T-helper 22 cell (primary cell): ENCODE measurements at places on chromosomes 3 and 15.

DNA sequence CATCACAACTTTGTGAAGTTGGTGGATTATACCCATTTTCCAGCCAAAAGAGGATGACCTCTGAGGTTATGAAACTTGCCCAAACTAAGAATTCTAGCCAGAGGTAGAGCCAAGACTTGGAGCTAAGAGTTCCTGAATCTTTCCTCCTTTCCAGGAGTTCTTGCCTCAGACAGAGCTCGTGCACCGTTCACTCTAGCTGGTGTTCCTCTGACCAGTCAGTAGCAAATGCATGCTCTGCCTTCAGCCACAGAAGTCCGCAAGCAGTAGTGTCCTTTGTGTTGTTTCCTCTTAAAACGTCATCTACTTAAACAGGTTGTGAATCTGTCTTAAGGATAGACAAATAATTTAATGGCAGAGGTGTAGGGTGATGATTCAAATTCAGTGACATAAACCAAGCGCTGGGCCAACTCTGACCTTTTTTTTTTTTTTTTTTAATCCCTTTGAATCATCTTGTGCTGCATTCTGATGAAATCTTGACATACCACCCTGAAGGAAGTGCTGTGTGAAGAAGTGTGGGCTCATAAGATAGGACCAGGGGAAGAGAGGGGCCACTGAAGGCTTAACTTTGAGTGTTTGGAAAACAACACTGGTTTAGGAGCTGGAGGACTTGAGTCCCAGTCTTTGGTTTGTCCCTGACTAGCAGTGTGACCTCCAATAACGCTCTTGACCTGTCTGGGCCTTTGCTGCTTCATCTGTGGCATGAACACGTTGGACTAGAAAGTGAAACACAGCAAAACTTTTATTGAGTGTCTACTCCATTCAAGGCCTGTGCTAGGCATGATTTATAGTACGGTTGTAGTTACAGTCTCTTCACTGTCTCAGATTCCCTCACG, 53.4 kb downstream of the ITPR1 start:
- DNase-seq = no peak

GRCh38 chr3:191376516-191377141, 46.3 kb upstream of the UTS2B start:
- DNase-seq = no peak

DNA sequence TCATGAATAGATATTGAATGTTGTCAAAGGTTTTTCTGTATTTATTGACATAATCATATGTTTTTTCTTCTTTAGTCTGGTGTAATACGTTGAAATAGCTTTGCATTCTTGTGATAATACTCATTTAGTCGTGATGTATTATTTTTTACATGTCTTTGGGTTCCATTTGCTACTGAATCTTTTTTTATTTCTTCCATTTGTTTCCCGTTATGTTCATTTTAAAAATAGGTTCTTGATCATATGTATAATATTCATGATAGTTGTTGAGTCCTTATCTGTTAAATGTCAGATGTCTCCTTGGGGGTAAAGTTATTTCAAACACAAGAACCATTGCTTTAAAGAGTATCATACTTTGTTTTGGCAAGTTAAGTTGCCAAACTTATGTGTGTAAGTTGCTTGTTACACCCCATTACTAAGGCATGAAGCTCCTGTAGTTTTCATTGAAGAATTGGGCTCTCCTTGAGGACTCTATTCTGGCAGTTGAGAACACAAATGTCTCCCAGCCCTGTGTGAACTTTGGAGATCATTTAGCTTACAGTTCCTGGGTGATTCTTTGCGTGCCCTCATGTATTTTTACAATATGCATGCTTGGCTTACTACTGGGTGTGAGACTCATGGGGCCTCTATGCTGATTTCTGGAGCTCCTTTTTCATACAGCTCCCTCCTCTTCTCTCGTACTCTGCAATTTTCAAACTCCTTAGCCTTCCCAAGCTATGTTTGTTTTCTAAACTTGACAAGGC, 8.3 kb downstream of the AKAP13 start:
- DNase-seq = no peak

DNA sequence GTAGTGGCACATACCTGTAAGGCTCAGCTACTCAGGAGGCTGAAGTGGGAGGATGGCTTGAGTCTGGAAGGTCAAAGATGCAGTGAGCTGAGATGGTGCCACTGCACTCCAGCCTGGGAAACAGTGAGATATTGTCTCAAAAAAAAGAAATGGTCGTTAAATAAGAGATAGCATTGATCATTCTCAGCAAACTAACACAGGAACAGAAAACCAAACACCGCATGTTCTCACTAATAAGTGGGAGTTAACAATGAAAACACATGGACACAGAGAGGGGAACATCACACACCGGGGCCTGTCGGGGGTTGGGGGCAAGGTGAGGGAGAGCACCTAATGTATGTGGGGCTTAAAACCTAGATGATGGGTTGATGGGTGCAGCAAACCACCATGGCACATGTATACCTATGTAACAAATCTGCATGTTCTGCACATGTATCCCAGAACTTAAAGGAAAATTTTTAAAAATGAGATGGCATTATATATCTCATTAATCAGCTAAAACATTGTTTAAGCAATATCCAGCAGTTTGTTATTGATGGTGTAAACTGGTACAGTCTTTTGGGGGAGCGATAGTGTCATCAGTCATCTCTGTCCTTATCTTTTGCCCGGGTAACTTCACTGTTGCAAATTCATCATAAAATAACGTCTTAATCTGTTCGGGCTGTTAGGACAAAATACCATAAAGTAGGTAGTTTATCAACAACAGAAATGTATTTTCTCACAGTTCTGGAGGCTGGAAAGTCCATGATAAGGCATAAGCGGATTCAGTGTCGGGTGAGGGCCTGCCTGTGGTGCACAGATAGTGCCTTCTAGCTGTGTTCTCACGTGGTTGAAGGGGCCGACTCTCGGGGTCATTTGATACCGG, 1.7 kb upstream of the MAN2A2 start:
- no peak for DNase-seq

GRCh38 chr3:189950258-189950657, 170.4 kb downstream of the P3H2 start:
- no peak for DNase-seq

GRCh38 chr3:11307830-11308432, 35.7 kb downstream of the ATG7 start:
- no peak for DNase-seq

- DNase-seq = no peak
These were observed 44.7 kb downstream of the SHQ1 start for GRCh38 chr3:72803573-72803972.

DNA sequence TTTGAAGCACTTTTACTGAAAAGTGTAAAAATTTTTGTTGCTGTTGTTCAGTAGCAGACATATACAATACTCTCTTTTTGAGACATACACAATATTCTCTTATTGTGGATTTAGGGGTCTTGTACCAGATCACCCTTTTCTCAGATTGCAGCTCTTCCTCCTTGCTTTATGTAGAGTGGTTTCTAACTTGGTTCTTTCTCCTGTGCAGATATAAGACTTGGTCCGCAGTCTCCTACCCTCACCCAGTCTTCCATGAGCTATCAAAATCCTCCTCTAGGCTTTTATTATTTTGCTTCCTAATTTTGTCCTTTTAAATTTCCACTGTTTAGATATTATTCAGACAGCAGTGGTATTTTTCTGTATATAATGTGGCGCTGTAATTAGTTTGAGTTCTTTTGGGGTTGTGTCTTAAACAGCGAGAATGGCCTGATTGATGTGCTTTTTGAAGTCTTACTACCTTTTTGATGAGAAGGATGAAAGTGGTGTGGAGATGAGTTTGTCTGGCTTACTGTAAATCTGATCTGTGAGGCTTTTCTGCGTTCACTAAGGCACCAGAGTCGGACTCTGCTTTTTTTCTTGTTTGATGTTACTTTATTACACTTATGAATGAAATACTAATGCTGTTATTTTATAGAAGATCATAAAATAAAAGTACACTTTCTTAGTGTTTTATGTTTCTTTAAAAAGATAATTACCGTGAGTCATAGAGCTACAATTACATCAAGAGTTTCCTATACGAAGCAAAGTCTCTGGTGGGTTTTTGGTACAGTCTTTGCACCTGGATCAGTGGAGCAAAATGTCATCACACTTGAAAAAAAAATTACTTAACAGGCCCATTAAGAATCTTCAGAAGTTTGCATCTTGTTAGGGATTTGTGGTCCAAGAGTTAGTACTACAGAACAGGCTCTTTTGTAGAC, 27.8 kb downstream of the FNDC3B start:
- no peak for DNase-seq

- DNase-seq = no peak
These were observed 5.6 kb downstream of the CTXND1 start for GRCh38 chr15:80246425-80246894.

GRCh38 chr3:166785876-166786275, 594.2 kb downstream of the ZBBX start:
- no peak for DNase-seq

DNA sequence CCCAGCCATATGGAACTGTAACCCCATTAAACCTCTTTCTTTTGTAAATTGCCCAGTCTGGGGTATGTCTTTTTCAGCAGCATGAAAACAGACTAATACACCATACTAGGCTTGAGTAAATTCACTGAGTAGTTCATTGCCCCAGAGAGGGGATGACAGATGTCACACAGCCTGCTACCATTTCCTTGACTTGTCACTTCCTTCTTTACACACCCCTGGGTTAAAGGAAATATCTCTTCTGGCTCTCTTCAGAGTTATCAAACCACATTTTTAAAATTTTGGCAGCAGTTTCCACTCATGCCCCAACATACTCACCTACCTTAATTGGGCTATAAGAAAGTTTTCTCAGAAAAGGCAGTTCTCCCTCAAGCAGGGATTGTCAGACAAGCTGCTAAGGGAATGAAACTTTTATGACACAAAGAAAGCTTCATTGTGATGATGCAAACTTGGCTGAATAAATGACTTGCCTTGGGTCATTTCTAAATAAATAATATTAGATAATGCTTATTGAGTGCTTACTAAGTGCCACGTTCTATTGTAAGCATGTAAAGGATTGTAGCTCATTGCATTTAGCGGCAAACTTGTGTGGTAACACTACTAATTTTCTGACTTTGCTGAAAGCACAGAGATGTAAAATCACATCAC, 68.0 kb upstream of the RBMS3 start:
- no peak for DNase-seq

- no peak for DNase-seq
These were observed 18.5 kb downstream of the ZNF710 start for GRCh38 chr15:90019611-90020010.

GRCh38 chr3:26422415-26422814, 200.2 kb upstream of the LRRC3B start:
- no peak for DNase-seq

DNA sequence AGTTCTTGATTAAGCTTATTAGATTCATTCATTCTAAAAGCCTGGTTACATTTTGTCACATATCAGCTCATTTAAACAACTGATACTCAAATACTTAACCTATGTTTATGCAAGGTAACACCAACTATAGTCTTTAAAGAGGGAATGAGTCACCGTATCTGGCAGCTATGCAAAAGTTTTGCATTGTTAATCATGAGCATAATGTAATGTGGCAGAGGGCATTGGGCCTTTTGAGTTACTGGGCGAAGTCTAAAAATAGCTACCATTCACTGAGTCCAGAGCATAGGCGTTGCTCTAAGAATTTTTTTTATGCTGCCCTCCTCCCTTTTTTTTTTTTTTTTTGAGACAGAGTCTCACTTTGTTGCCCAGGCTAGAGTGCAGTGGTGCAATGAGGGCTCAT, 277.7 kb upstream of the ZNF717 start:
- no peak for DNase-seq

DNA sequence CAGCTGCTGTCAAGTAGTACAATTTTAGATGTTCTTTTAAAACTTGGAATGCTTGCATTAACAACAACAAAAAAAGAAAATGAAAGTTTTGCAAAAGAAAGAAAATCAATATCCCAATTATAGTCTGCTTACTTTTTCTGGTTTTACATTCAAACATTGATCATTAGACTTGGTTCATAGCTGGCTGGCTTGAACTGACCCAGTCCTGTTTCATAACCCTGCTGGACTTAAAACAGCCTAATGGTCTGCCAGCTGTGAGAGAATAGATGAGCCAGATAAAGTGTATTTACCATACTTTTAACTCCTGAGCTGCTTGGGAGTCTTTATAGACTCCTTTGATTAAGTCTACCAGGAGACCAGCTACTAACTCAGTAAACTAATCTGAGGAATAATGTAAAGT, 59.2 kb downstream of the PIAS1 start:
- DNase-seq = no peak

- DNase-seq = no peak
These were observed 48.9 kb downstream of the GLDN start for GRCh38 chr15:51390241-51390965.

DNA sequence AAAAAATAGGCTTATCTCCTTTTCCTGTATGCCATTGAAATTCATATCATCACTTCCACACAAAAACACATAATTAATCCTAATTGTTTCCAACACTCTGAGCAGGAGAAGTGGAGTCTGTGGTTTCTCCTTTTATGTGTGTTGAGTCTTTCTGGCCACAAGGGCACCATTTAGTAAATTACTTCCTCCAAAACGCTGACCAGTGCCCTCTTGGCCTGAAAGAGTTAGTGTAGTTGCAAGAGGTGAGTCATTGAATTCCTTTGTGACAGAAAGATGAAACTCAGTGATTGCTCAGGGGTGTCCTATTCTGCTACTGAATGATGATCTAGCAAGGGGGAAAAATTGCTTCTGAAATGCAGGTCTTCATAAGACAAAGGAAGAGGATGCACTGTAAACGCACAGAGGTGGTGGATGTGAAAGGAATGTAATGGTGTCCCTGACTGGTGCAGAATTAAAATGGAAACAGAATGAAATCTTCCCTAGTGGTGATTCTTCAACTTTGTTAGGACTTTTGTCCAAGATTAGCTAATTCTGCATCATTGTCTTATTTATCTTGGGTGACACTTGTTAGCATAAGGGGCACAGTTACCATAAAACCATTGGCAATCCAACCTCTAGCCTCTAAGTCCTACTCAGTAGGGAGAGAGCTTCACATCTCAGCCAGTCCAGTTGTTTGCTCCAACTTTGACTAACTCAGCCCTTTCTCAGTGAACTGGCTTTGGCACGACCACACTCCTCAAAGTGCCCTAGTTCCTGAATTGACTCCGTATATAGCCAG, 208.4 kb upstream of the NANOGP8 start:
- DNase-seq = no peak

DNA sequence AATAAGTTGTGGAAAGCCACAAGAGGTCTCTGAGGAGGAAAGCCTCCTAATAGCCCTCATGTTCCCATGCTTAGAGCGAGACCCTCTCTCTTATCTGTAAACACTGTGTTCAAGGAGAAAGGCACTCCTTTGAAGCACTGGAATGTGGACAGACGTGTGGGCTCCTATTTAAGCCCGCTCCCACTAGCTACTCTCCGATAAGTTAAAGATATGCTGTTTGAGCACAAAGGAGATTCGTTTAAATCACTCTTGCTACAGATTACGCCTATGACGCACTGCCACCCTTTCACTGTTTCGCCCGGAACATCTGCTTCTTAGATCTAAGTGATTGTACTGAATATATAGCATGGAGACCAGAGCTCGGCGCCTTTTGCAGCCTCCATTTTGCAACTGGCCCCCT, 57.8 kb upstream of the FAM3D start:
- DNase-seq = no peak

DNA sequence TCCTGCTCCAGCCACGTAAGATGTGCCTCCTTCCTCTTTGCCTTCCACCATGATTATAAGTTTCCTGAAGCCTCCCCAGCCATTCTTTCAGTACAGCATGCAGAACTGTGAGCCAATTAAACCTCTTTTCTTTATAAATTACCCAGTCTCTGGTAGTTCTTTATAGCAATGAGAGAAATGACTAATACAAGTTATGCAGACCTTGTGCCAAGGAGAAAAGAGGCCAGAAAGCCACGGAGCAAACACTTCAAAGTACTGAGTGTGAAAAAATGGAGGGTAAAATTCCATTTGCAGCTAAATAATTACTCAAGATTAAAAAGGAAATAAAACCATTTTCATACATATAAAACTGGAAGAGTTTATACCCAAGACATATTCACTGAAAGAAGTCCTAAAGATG, 213.6 kb upstream of the LINGO1 start:
- no peak for DNase-seq
